Esophagus squamous epithelium (tissue), 5 donors: ENCODE measurements at places on chromosomes 16 and 17. TPM values are rescaled to one million over a fixed set of nuclear protein-coding genes. Genes with fewer than 3 reads are reported as not detected.

DNA sequence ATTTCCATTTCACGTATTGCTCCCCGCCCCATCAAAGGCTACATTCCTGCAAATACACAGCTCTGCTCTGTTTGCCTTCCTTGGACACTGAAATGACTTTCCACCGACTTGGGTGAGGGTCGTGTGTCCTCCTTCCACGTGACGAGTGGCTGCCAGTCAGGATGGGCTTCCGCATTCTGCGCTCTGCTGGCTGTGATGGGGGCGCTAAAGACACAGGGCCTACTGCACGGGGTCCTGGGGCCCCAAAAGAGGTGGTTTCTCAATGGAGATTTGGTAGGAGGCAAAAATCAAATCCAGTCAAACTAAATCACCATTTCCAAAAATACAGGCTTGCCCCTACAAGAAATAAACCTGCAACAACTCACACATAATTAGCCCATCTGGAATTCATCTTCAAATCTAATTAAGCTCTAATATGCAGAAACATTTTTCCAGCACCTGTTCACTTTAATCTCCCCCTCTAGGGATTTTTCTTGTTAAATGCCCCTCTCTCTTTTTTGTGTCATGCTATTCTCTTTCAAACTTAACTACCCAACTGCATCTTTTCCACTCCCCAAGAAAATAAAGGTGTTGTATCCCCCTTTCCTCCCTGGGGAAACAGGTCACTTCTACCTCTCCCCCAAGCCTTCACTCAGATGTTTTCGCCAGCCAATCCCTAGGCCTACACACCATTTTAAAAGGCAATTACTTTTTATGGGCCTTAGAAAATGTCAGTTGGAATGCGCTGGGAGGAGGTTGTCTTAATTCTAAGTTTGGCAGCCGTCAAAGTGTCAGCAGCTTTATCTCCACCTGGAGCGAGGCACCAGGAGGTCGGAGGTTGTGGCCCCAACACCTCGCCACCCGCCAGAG lies 21.9 kb upstream of the FAAP100 start:
- no peaks in the 10 kb centered on the region for H3K27me3 ChIP-seq
- no peak overlapping the region for H3K4me3 ChIP-seq
- peaks cover 22% of the 10 kb centered on the region for H3K4me1 ChIP-seq
- no peak for DNase-seq
- no peak overlapping the region for H3K27ac ChIP-seq

DNA sequence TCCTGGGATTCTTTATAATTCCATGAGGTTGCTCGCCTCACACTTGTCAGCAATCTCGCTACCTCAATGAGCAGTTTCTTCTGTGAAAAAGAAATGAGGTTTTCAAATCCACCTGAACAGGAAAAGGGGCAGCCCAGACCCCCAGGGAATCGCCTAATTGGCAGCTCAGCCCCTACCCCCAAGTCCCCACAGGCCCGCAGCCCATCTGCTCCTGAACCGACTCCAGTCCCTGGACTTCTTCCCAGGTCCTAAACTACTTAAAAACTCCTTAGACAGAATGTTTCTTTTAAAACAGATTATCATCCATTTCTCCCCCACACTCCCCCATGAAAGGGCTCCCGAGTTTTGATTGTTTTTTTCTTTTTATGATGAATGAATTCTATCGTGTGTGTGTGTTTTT lies 89.8 kb downstream of the PMP22 start:
- no peak overlapping the region for H3K27ac ChIP-seq
- H3K36me3 ChIP-seq, result no peaks in the 10 kb centered on the region
- H3K4me1 ChIP-seq, result no peaks in the 10 kb centered on the region

DNA sequence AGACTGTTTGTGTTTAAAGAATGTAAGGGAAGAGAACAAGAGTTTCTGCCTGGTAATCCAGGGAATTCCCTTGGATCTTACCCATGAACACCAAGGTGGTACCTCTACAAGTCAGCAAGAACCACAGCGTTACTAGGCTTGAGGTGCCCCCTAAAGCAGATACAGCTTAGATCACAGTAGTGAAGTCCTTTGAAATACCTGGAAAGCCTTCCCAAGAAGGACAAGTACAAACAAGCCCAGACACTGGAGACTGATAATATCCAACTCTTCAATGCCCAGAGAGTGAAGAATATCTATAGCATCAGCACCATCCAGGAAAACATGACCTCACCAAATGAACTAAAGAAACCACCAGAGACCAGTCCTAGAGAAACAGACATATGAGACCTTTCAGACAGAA lies 3.8 kb upstream of the APPBP2 start:
- no peak overlapping the region for H3K4me3 ChIP-seq
- peaks cover 11% of the 10 kb centered on the region for H3K4me1 ChIP-seq
- H3K36me3 ChIP-seq, result no peaks in the 10 kb centered on the region
- DNase-seq, result no peak

DNA sequence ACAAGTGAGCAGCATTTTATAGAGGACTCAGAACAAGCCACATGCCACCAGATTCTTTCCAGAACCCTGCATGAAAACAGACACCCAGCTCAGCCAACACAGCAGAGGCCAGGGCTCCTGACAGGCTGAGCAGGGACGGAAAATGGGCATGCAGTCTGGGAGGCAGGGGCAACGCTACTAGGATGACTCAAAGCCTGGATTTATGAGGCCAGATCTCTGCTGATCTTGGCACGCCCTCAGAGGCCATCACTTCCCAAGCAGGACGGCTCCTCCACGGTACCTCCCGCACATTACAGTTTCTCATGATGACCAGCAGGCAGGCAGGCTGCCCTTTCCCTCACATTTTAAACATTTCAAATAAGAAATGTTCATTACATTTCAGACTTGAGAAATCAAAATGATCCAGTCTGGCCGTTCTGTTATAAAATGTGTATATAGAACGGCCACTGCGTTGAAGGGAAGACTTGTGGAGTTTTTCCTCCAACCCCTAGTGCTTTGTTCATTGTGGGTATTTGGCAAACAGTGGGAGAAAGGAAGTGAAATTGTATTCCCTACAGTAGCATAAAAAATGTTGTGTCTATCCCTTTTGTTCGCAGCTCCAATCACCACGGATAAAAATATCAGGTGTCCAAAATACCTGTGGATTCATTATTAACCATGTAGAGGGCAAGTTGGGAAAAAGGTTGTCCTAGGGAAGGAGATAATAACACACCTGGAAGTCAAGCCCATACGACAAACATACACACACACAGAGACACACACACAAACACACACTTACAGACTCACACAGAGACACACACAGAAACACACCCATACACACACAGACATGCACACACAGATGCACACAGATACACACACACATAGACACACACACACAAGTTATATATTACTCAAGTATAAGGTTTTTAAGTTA lies 64.8 kb upstream of the ADAMTS18 start:
- H3K27me3 ChIP-seq, result no peaks in the 10 kb centered on the region
- H3K36me3 ChIP-seq, result no peaks in the 10 kb centered on the region
- no peaks in the 10 kb centered on the region for H3K4me1 ChIP-seq
- H3K4me3 ChIP-seq, result no peak overlapping the region
- no peak for DNase-seq

GRCh38 chr16:3736116-3736515 lies 18.8 kb upstream of the TRAP1 start:
- H3K36me3 ChIP-seq, result peaks cover 77% of the 10 kb centered on the region
- no peak for DNase-seq
- H3K4me1 ChIP-seq, result no peaks in the 10 kb centered on the region
- H3K27ac ChIP-seq, result no peak overlapping the region
- H3K27me3 ChIP-seq, result no peaks in the 10 kb centered on the region

- no peaks in the 10 kb centered on the region for H3K36me3 ChIP-seq
- H3K27ac ChIP-seq, result no peak overlapping the region
- no peak for DNase-seq
- H3K27me3 ChIP-seq, result peaks cover 4% of the 10 kb centered on the region
These were observed 17.8 kb downstream of the UTS2R start for GRCh38 chr17:82389379-82389778.

GRCh38 chr17:79765708-79766107 lies 12.2 kb upstream of the CBX2 start:
- H3K4me1 ChIP-seq, result peaks cover 7% of the 10 kb centered on the region
- H3K27ac ChIP-seq, result no peak overlapping the region
- H3K4me3 ChIP-seq, result no peak overlapping the region
- no peak for DNase-seq

DNA sequence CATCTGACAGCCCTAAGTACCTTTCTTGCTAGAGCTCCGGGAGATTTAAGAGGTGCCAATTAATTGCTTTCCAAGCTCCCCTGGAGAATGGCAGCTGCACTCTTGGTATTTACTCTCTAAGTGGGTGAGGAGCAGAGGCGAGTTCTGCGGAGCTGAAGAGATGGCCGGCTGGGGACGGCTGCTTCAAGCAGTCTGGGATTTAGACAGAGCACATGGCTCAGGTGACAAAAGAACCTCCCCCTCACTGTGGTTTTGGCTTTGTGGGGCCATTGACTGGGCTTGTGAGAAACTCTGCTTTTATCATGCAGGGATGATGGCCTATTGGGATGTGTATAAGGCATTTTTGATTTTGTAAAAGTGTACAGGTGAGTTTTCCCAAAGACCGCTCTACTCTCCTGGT lies 239.3 kb upstream of the EEF2KMT start:
- no peaks in the 10 kb centered on the region for H3K4me1 ChIP-seq
- no peak overlapping the region for H3K4me3 ChIP-seq
- DNase-seq, result no peak
- H3K27ac ChIP-seq, result no peak overlapping the region
- no peaks in the 10 kb centered on the region for H3K27me3 ChIP-seq
- no peaks in the 10 kb centered on the region for H3K36me3 ChIP-seq

DNA sequence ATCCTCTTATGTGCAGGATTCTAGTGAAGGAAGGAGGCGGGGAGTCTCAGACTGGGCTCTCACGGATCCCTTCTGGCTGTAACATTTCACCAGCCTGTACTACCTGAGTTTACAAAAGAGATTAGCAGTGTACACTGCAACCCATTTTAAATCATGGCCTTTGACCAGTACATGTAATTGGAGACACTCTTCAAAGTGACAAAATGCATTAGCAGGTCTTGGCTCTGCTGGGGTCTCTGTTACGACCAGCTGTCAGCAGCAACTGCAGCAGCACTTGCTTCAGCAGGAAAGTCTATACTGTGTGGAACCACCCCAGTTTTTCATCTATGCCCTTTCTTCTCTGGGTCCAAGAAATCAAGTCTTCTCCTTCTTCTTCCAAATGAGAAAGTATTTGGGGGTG lies 322.8 kb upstream of the ASIC2 start:
- peaks cover 39% of the 10 kb centered on the region for H3K27me3 ChIP-seq
- no peak overlapping the region for H3K27ac ChIP-seq
- no peaks in the 10 kb centered on the region for H3K36me3 ChIP-seq
- H3K4me1 ChIP-seq, result no peaks in the 10 kb centered on the region
- no peak overlapping the region for H3K4me3 ChIP-seq

DNA sequence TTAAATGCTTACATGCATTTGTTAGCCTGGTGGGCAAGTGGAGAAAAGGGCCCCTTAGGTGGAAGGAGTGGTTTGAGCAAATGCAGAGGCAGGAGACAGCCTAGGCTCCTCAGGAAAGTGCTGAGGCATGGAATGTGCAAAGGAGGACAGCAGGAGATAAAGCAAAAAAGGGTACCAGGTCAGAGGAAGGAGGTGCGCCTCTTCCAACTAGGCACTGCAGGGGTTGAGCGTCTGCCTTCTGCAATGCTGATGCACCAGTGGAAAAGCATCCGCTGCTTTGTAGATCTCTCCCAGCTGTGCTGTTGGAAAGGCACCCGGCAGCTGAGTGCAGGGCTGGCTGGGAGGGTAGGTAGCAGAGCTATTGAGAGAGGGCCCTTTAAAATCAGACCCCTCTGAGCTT lies 287.0 kb upstream of the XYLT1 start:
- no peak overlapping the region for H3K4me3 ChIP-seq
- no peak overlapping the region for H3K27ac ChIP-seq
- no peaks in the 10 kb centered on the region for H3K27me3 ChIP-seq
- no peak for DNase-seq

DNA sequence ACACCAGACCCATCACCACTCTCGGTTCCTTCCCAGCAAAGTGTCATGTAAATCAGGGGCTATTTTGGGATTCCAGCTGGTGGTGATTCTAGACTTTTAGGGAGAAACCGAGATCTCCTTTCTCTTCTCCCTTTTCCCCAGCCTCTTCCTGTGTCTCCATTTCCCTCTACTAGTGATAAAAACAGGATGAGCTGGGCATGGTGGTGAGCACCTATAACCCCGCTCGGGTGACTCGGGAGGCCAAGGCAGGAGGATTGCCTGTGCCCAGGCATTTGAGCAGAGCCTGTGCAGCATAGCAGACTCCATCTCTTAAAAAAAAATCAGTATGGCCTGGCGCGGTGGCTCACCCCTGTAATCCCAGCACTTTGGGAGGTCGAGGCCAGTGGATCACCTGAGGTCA lies 6.1 kb downstream of the TBX21 start:
- H3K27me3 ChIP-seq, result peaks cover 11% of the 10 kb centered on the region
- H3K4me3 ChIP-seq, result no peak overlapping the region
- H3K4me1 ChIP-seq, result peaks cover under 1% of the 10 kb centered on the region
- no peaks in the 10 kb centered on the region for H3K36me3 ChIP-seq
- no peak for DNase-seq
- H3K27ac ChIP-seq, result no peak overlapping the region

- no peak overlapping the region for H3K27ac ChIP-seq
- no peaks in the 10 kb centered on the region for H3K27me3 ChIP-seq
- H3K4me1 ChIP-seq, result no peaks in the 10 kb centered on the region
- no peak overlapping the region for H3K4me3 ChIP-seq
These were observed 86.3 kb upstream of the TNRC6C start for GRCh38 chr17:77872199-77872598.

DNA sequence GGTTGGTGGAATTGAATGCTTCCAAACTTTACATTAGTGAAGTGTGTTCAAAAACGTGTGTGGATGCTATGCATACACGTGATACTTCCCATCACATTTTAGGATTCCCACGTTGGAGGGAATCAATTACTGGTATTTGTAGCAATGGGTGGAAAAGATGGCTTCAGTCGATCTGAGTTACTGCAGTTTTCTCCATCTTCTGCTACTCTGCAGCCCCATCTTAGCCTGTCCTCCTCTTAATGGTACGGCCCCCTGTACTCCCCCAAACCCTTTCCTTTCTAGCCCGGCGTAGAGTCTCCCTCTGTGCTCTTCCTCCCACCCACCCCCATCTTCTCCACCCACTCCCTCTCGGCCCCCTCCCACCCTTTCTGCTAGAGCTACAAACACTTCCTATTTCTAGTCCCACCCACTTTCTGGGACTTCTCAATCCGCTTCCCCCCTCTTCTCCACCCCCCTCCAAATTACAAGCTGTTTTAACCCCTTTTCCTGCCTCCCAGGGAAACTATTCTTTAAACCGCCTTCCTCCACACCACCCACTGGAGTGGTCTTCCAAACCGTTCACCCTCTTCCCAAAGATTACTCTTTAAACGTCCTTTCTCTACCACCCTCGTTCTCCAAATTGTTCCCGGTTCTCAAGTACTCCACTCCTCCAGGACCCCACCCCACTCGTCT lies 1.1 kb downstream of the CHTF8 start:
- H3K4me3 ChIP-seq, result peak overlapping the region; percentile 95
- DNase-seq, result no peak
- no peaks in the 10 kb centered on the region for H3K27me3 ChIP-seq
- peaks cover 20% of the 10 kb centered on the region for H3K4me1 ChIP-seq
- no peaks in the 10 kb centered on the region for H3K36me3 ChIP-seq
- peak overlapping the region; percentile 99 for H3K27ac ChIP-seq

- peak overlapping the region; percentile 78 for H3K4me3 ChIP-seq
- DNase-seq, result no peak
- peaks cover 54% of the 10 kb centered on the region for H3K4me1 ChIP-seq
- H3K27ac ChIP-seq, result peak overlapping the region; percentile 89
- H3K27me3 ChIP-seq, result no peaks in the 10 kb centered on the region
These were observed 716 bp downstream of the TMEM94 start for GRCh38 chr17:75457047-75457654.

OR2C1 gene
- total RNA-seq, result not detected

TEX19 gene
- not detected for total RNA-seq

TMEM235 gene
- not detected for total RNA-seq

MLST8 gene
- 48.8 TPM for total RNA-seq

GPRC5C gene
- 21.6 TPM for total RNA-seq

TNFRSF12A gene
- total RNA-seq, result 46.0 TPM

CTNS gene
- 8.2 TPM for total RNA-seq

TMEM114 gene
- not detected for total RNA-seq

KRTAP4-3 gene
- not detected for total RNA-seq

PSMB10 gene
- 28.4 TPM for total RNA-seq

STH gene
- not detected for total RNA-seq
